Activated naive CD8-positive, alpha-beta T cell treated with anti-CD3 and anti-CD28 coated beads, Interleukin-2, amount 10 ng/mL, durations not matched to agents 7 days and 5 days (primary cell): ENCODE measurements at places on chromosomes 7 and 10. TPM values are rescaled to one million over a fixed set of nuclear protein-coding genes. Genes with fewer than 3 reads are reported as not detected.

DNA sequence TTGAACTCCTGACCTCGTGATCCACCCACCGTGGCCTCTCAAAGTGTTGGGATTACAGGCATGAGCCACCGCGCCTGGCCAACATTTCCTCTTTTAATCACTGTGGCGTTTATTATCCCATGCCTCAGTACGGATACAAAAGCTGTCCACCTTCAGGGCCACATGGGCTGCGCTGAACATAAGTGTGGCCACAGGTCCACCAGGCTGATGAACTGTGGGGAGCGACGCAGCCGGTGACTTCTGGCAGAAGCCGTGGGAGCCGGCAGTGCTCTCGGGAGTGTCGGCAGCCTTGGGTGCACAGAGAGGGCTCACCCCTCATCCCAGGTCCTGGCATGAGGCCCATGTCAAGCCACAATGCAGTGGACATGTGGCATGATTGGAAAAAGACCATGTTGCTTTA is 223.6 kb downstream of the TNS3 start:
- no peak overlapping the region for H3K4me3 ChIP-seq
- H3K27me3 ChIP-seq, result no peaks in the 10 kb centered on the region
- H3K36me3 ChIP-seq, result no peaks in the 10 kb centered on the region
- DNase-seq, result no peak
- H3K27ac ChIP-seq, result no peak overlapping the region
- no peaks in the 10 kb centered on the region for H3K4me1 ChIP-seq

DNA sequence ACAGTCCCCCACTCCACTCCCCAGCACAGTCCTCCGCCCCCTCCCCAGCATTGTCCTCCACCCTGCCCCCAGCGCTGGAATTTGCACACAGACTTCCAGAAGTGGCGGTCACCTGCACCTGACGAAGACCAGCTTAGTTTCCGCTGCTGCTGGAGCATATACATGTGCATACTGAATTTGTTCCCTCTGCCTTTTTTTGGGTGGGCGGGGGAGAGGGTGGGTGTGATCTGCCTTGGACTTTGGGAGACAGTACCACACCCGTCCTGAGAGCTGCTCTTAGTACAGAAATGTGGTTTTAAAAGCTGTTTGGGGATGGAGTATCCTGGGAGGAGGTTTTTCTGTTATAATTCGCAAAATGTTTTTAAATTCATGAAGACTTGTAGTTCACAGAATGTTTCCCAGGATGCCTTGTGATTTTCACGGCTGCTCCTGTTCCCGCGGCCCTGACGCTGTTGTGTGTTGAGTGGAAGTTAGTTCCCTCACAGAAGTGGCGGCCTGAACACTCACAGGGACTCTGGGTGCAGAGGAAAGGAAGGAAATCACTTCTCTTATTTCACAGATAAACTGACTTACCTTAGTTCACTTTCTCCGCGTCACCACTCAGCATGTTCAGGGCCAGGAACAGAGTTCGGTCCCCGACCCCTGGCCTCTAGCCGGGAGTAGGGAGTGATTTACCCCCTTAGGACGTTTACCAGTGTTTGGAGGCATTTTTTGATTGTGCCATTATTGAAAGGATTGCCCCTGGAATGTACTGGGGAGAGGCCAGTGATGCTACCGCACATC is 18.6 kb downstream of the PFKP start:
- no peak overlapping the region for H3K4me3 ChIP-seq
- H3K27ac ChIP-seq, result no peak overlapping the region
- DNase-seq, result no peak

DNA sequence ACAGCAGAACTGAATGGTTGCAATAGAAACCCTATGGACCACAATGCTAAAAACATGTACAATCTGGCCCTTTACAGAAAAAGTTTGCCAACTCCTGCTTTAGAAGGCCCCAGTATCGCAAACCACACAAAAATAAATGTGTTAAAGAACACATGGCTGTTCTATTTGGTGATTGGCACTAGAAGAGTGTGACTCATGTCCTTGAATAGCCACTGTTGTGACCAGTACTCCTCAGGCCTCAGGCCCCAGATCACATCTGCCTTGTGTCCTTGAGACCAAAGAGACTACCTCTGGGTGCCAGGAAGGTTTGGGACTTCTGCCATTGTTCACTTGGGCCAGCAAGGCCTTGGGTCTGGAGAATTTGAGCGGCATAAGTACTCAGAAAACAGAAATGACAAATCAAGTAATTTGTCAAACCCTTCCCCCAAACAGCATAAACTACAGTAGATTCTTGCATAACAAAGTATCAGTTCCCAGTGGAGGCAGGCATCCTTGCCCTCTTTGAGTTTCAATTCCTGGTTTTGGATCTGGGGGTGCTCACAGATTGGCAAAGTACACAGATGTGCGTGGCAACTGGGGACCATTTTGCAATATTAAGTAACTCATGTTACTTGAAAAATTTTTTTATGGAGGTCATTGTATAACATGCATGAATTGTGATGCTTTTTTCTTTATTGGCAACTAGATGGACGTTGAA is 50.2 kb downstream of the MTURN start:
- peaks cover 2% of the 10 kb centered on the region for H3K27me3 ChIP-seq
- peaks cover 1% of the 10 kb centered on the region for H3K36me3 ChIP-seq

CRPPA gene
- 1.1 TPM for total RNA-seq

DNA sequence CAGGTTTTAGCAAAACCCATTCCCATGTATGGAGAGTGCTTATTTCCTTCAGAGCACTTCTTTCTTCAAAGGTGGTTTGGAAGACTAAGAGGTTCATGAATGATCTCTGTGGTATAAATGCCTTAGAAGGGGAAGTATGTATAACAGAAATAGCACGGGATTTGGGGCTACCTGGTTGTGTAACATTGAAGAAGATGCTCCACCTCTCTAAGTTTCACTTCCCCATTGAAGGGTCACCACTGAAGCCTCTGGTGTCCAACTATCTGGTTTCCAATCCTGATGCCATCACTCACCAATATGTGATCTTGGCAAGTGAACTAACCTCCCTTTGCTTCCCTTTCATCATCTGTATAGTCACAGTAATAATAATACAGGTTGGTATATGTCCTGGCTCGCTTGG is 37.2 kb downstream of the CYCS start:
- no peaks in the 10 kb centered on the region for H3K36me3 ChIP-seq
- no peak for DNase-seq
- H3K4me1 ChIP-seq, result no peaks in the 10 kb centered on the region
- H3K27ac ChIP-seq, result no peak overlapping the region
- peaks cover 8% of the 10 kb centered on the region for H3K27me3 ChIP-seq
